ENCODE measurements at places on chromosomes 1 and 21.

DNA sequence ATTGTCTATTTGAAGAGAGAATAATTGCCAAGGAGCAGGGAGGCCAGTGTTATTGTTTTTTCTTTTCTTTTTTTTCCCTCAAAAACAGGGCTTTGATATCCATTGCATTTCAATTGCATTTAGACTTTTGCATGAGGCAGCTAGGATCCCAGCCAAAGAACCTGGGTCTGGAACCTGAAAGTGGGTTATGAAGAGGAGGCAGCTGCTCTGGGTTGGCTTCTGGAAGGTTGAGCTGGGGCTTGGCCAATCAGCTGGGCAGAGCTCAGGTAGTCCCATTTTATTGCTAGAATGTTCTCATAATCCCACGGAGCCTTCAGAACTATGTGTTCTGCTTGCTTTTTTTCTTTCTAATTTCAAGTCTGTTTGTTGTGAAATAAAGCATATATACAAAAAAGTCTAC is 218.9 kb downstream of the CAMTA1 start:
- no peak for DNase-seq

DNA sequence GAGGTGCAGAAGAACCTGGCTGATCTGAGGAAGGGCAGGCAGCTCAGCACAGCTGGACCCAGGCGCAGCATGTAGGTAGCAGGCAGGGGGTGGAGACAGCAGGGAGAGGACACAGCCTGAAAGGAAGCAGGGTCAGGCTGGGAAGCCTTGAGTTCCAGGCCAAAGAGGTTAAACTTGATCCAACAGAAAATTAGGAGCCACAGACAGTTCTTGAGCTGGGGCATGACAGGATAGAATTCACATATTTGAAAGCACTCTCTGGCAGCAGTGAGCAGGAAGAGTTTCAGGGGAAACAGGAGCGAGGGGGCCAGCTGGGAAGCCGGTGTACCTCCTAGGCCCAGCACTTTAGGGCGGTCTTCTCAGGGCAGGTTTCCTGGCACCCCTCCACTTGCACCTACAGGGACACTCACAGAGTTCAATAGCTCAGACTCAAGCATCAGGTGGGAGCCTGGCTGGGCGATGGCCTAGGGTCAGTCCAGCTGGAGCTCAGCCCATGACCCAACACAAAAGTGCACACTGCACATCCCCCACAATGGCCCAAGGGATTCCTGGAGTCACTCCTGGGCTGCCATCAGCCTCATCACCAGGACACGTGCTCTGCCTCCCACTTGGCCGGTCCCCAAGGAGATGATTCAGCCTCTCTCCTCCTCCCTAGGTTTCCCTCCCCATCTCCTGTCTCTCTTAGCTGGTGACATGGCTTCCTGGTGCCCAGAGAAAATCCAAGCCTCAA is 22.7 kb downstream of the MATN1 start:
- DNase-seq, result no peak

DNA sequence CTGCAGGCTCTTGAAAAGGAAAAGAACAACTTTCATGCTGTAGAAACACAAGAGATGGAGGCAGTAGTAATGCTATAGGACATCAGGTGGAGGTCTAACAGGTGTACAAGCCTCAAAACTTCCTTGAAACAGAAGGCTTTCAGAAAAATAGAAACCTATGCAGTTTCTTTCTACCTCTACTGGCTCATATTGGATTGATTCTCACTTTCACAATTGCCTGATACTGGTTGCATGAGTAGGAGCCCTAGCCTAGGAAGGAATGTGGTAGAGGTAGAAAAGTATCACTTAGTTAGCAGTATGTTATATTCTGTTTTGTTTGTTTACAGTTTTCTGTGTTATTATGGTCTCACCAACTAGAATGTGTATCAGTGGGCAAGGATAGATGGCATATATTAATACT is 175.4 kb upstream of the GORAB start:
- DNase-seq, result no peak

DNA sequence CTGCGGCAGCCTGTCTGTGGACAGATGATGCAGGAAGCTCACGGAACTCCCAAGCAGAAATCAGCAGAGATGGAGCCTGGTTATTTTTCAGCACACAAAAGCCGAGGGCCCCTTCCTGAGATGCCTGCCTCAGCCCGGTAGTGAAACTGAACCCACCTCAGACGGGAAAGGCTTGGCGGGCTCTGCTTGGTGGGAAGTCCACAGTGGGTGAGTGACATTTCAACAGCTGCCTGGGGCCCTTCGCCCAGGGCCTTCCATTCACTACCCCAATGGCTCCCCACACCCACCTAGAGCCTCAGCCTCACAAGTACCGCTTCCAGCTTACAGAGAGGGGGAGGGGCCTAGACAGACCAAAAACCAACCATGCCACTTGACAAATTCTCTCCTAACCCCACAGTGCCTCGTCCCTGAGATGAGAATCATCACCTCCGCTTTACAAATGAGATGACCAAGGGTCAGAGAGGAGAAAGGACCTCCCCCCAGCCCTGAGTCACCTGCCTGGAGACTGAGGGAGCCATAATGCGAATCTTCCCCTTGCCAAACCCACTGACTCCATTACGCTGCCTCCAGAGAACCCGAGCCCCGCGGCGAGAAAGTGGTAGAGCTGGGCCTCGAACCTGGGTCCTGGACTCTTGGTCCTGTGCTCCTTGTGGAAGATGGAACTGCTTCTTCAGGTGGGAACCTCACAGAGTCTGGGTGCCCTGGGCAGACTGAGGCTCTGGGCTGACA is 3.4 kb upstream of the ECE1 start:
- peak; percentile 51 for DNase-seq

DNA sequence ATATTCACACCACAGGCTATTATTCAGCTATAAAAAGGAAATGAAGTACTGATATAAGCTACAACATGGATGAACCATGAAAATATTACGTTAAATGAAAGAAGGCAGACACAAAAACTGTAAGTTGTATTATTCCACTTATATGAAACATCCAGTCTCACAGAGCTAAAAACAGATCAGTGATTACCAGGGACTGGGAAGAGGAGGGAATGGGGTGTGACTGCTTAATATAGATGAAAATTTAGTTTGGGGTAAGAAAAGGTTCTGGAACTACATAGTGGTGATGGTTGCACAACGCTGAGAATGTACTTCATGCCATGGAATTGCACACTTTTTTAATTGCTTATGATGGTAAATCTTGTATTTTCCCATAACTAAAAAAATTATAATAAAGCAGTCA is 19.5 kb downstream of the GPBP1L1 start:
- no peak for DNase-seq

DNA sequence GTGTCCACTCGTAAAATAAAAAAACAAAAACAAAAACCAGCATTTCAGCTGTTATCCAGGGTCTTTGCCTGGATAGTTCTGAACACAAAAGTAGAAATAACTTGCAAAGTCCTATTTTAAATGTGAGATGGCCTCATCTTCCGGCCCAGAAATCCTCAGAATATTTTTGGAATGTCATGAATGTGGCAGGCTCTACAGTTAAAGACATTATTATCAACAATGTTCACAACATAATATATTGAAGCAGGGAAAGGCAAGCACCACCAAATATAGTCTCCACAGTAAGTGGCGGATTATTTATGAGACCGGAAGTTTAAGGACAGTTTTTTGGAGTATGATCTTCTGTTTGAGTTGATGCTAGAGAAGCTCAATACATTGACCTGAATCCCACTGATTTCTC is 1.2 kb upstream of the C1orf198 start:
- no peak for DNase-seq

DNA sequence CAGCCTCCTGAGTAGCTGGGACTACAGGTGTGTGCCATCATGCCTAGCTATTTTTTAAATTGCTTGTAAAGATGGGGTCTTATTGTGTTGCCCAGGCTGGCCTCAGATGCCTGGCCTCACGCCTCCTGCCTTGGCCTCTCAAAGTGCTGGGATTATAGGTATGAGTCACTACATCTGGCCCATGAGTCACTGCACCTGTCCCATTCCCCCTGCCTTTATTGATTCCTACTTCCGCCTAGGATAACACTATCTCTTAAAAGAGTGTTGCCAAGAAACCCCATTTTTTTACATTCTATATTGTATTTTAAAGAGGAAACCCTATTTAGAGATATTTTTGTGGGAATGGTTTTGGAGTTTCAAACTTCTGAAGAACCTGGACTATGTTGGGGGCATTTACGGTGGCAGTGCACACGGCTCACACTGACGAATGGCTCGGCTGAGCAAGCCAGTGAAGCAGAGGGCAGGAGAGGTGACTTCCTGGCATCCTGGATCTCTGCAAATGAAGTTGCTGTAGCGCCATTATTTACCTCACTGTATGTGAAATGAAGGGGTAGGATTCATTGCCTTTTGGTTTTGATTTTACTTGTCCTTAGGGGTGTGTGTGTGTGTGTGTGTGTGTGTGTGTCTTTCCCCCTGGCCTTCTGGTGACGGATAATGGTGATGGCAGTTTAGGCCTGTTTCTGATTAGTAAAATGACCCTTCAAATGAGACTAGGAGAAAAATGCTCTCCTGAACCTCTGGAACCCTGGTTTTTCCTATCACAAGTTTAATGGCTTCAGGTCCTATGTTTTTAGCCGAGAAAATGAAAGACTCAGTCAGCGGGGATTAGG is 22.5 kb downstream of the KIF26B start:
- no peak for DNase-seq

- no peak for DNase-seq
Observed at GRCh38 chr1:98817821-98818220, 156.3 kb downstream of the SNX7 start.

DNA sequence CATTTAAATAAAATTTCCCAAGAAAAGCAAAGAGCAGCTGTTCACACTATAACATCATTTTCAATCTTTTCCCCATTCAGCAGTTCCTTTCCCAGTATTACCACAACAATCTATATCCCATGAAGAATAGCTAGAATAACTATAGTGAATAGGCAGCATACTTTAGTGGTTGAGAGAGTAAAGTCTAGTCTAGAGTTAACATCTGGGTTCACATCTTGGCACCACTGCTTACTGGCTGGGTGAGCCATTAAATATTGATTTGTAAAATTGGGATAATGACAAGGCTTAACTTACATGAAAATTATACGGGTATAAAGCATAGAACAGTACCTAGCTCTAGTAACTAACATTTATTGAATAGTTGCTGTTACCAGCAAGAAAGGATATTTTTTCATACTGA is 14.4 kb downstream of the S100PBP start:
- DNase-seq, result no peak

DNA sequence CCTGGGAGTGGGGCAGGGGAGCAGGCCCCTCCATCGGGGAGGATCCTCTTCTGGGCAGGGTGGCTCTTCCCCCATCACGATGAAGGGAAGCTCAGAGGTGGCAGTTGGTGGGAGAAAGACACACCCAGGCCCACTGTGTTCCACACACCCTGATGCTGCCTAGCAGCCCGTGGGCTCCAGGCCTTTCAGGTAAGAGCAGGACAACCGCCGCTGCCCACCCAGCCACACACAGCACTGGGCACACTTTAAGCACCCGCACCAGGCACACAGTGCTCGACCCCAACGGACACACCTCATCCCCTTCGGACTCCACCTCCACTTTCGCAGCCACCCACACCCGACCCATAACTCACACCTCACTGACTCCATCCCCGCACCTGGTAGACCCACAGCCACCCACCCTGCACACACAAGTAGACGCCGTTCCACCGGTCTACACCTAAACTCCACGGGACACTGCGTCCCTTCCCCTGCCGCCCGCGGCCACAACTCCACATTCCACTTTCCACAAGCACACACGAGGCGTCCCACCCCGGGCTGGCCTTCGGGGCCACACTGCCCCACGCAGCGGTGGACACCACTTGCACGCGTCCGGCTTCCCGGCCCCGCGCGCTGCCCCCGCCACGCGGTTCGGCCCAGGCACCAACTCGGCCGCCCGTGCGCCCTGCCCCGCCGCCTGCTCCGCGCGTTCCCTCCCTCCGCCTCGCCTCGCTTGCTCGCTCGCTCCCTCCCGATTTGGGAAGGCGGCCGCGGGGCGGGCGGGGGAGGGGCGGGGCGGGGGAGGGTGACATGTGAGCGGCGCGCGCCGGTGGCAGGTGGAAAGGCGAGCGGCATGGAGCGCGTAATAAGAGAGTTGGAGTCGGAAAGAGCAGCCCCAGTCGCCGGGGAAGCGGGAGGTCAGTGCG is at the start of gene KCNQ4:
Gene KCNQ4 (plus strand): TSS at position 787 of the 905 bp plus-strand sequence. CDS start 307 bp downstream, outside the sequence.
- no peak for DNase-seq

GRCh38 chr1:11639372-11639771 is 14.9 kb downstream of the FBXO2 start:
- no peak for DNase-seq

- no peak for DNase-seq
Observed at GRCh38 chr1:158552296-158552695, 1.9 kb downstream of the OR6Y1 start.

DNA sequence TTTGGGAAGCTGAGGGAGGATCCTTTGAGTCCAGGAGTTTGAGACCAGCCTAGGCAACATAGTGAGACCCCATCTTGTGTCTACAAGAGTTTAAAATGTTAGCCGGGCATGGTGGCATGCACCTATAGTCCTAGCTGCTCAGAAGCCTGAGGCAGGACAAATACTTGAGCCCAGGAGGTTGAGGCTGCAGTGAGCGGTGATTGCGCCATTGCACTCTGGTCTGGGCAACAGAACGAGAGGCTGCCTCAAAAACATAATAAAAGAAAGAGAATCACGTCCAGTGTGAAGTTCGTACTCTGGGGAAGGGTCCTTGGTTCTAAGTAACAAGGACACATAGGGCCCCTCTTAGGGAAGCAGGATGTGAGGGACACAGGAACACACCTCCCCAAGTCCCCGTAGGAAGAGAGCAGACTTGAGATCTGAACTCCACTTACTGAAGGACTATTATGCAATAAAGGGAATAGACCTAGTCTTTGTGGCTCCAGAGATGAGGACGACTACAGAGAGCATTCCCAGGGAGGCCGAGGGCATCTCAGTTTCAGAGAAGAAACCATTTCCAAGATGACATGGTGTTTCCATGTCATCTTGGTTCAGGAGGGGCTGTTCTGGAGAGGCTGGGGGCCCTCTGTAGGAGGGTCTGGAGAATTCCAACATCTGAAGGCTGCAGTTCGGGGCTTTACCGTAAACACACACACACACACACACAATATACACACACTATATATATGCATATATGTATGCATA is 10.8 kb upstream of the ENO1 start:
- DNase-seq, result no peak

GRCh38 chr1:79969886-79970285 is 963.4 kb upstream of the ADGRL4 start:
- DNase-seq, result no peak

DNA sequence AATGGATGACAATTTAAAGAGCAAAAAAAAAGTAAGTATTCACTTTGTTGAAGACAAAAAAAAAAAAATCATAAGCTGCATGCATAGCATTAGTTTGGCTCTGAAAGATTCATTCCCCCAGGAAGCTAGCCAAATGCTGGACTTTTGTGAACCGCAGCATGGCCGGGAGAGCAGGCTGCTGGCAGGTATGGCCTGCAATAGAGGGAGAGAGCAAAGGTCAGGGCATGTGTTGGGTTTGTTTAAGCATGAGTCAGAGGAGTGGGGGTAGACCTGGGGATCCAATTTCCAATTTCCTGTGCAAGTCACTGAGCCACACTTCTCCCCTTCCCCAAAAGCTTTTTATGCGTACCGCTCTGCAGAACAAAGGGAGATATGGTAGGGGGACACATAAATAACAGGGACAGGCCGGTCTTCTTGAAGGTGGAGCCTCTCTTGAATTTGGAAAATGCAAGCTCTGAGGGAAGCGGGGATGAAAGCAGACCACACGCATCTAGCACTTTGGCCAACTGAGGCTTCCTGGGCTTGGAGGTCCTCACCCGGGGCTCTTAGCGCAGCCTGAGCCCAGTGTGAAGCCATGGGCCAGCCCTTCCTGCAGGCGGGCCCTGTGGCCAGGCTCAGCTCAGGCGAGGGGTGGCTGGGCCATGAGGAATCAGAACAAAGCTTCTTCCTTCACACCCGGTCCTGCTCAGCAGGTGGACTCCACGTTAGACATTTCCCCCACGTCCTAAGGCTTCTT is 171.1 kb downstream of the TOMM20 start:
- DNase-seq, result no peak
